Choroid plexus epithelial cell (primary cell): ENCODE measurements at places on chromosomes 2 and 18.

DNA sequence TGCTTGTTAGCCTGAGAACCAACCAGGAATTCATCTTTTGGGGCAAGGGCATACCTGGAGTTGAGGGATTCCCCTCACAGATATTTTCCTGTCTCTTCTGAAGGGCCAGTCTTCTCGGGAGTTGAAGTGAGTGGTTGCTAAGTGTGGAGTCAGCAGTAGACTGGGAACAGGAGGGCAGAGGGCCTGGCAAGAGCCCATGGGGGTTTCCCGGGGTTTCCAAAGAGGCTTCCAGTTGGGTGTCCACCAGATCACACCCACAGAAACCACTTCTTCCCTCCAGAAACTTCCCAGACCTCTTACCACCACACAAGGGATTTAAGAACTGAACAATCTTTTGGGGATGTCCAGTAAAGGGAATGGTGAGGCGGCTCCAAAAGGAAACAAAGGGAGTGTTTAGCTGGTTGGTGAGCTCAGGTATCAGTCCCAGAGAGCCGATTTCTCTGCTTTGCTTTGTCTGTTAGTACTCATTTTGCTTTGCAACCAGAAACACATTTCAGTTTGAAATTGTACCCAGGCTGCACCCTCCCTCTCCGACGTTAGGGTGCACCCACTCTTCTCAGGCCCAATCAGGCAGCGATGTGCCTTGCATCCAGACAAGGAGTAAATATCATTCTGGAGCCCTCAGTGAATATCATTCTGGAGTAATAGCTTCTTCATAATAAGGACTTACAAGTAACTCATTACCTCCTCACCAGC is 47.5 kb upstream of the SPATS2L start:
- DNase-seq = peak; percentile 42

DNA sequence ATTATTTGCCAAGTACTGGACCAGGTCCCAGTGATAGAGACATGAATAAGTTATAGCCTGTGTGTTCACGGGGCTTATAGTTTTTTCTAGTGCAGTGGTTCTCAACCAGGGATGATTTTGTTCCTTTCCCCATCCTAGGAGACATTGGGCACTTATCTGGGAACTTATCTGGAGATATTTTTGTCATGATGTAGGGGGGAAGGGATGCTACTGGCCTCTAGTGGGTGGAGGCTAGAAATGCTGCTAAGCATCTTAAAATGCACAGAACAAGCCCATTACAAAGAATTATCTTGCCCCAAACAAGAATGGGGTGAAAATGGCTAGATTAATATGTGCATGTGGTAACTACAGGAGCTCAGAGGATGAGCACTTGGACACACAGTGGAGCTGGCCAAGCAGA is 75.2 kb downstream of the KLHL29 start:
- DNase-seq = peak; percentile 65

DNA sequence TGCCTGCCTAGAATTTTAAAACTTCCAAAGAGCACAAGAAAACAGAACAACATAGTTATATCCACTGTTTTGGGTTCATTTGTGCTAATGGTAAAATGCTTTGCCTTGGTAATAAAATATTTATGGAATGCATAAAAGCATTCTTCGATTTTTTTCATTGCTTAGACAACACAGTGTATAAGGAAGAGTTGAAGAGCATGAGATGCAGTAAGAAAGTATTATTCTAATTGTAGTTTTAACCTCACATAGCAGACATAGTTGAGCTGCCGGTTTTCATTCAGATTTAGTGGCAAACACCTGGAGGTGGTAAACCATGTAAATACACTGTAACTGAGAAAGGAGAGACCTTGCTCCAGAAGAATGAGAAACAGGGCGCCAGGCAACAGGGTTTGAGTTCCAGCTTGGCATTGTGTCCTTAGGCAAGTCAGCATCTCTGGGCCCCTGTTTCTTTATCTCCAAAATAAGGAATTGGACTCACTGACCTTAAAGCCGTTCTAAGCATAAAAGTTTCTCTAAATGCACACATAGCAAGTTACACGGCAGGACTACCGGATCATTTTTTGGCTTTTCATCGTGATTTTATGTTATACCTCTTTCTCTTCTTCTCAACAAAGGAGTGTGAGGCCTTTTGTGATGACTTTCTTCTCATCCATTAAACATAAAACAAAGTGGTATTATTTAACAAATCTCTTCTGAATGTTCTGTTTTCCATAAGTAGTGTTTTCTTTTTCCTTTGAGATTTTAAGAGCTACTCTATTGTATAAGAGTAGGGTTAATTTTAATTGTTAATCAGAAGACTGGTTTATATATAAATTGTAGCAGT is 7.9 kb downstream of the UGP2 start:
- DNase-seq = peak; percentile 74

DNA sequence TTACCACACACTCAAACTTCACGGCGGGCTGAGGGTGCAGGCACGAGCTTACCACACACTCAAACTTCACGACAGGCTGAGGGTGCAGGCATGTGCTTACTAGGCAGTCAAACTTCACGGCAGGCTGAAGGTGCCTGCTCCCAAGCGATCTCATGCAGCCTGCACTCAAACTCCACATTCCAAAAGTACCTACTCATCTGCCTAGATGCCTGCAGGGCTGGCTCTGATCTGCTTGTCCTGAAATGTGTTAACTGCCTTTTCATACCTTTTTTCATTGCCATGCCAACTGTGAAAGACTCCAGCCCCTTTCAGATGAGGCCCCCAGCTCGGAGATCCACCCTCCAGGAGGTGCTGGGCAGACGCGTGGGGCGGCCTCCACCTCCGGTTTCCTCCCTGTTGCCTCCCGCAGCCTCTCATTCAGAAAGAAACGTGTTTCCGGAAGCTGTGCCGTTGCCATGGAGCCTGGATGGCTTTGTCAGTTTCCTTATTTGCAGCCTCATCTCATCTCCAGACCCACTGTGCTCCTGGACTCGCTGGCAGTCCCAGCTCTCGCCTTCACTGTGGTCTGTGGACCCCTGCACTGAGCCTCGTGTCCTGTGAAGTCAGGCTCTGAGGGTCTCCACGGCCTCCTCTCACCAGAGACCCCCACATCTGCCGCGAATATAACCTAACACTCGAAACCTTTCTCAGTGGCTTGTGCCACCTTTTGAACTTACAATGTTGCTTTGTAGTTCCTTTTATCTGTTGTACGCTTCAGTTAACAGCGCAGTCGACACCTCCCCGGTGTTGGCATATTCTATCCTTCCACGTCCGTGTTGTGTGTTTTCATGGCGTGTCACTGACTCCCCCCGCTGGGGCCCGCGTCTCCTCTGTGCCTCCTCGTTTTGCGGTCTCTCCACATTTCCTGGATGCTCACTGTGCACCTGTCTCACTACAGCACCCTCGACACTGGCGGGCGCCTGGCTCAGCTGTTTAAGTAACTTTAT is 106.1 kb upstream of the ALKAL2 start:
- DNase-seq = peak; percentile 64

- DNase-seq = no peak
These were observed 100.4 kb downstream of the CCDC141 start for GRCh38 chr2:178949584-178949983.

DNA sequence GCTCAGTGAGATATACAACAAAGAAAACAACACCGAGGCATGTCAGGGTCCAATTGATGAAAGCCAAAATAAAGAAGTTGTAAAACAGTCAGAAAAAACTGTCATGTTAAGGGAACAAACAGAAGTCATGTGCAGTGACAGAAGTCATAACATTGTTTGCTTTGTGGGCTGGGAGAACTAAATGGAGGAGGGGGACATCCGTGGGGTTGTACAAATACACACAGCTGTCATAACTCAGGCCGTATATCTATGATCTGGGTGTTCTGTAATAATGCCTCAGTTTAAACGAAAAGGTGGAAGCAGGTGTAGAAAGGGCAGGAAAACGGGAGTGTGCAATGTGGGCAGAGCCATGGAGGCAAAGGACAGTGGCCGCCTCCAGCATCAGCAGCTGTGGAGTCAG is 27.3 kb downstream of the TIMM21 start:
- no peak for DNase-seq

DNA sequence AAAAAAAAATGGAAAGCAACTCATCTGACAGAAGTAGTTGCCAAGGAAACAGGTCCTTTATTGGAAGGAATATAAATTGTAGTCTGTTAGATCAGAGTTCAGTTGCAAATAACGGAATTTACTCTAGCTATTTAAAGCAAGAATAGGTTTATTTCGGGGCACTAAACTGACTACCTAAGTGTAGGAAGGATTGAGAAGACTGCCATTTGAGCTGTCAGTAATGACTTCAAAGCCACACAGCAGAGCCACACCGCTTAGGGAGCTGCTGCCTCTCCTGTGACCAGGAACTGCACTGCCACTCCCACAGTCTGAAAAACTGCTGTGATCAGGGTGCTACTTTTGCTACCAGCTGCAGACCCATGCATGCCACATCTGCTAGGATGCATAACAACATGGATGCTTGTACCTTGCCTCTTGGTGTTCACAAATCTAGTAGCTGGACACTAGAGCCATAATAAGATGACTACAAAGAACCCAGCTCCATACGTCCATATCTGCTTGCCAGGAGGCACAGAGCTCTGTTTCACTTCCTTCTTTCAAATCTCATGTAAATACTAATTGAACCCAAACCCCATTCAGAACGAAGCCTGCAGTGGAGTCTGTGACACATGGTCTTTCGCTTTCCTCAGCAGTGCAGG is 2.2 kb downstream of the DSG2 start:
- no peak for DNase-seq
